Amniotic epithelial cell (primary cell): ENCODE measurements at places on chromosomes 13 and 19.

- peak; percentile 28 for DNase-seq
Measured at GRCh38 chr19:14496834-14497227, 904 bp upstream of the GIPC1 start.

DNA sequence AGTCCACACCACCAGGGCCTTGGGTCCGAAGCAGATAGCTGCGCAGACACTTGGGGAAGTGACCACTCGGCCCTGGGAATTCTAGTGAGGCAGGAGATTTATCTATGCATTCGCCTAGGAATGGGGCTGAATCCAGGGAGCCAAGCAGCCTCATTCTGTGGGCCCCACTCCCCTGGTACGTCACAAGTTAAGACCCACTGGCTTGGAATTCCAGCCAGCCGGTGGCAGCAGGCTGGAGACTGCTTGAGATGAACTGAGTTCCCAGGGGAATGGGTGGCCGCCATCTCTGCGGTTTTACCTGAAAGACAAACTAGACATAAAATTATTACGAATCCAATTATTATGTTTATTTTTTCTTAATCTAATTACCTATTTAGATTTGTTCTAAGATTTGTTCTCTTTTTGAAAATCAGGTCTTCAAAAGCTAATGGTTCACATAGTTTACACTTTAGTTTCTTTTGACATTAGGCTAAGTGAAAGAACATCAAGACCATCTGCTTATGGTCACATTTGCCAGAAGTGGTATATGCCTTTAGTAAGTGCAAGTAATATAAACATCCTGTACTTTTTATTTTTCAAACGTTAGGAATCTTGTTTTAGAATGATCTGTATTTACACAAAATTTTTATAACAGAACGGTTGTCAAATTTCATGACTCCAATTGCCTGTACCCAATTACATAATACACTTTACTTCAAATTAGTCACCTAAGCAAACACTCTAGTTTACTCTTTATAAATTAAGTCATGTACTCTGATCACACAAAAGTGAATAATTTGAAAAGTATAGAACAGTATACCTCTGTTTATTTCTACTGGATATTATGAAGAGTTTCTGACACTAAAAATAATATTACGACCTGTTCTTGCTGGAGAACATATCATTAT lies 74.4 kb downstream of the SLITRK6 start:
- no peak for DNase-seq

DNA sequence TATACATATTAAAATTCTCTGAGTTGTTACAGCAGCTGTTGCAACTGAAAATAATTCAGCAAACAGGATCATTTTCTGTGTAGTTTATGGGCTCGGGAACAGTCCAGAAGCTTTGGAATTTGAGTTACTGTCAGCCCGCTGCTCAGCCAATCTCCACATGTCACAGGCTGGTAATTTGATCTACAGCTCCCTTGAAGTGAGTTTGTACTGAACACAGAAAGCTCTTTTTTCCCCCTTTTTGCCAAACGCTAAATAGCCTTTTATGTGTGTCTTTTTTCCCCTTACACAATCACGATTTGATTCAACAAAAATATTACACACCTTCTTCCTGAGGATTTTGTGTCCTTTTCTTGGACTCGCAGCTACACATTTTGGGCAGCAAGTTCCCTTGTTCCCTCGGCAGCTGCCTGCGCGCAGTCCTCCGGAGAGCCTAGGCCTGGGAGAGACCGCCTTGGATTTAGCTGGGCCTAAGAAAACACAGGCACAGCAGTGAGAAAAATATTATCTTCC lies 371.4 kb downstream of the KCNRG start:
- peak; percentile 51 for DNase-seq

DNA sequence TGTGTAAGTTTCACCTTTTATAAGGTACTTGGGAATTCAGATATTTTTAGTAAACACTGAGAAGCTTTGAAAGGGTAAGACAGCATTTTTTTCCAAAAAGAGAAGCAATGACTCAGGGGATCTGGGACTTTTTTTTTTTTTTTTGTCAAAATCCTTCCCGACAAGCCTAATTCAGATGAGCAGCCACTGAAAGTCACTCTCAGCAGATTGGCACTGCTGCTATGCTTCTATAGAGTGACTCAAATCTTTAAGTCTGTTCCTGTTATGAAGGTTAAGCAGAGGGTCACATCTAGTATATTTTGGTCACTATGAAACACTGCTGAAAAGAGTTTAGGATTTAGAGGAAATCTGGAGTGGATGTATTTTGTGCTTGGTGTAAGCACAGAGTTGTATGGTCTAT lies 571.1 kb downstream of the MYO16 start:
- no peak for DNase-seq

GRCh38 chr13:102825921-102826706 lies 19.7 kb upstream of the ERCC5 start:
- peak; percentile 98 for DNase-seq

GRCh38 chr19:32269831-32270230 lies 75.6 kb upstream of the ZNF507 start:
- no peak for DNase-seq

GRCh38 chr19:41595258-41595889 lies 19.4 kb downstream of the CEACAM21 start:
- DNase-seq, result peak; percentile 77

GRCh38 chr13:29472332-29472961 lies 123.0 kb downstream of the SLC7A1 start:
- peak; percentile 61 for DNase-seq

- DNase-seq, result no peak
Measured at GRCh38 chr13:31843044-31843443, 103.7 kb downstream of the RXFP2 start.

DNA sequence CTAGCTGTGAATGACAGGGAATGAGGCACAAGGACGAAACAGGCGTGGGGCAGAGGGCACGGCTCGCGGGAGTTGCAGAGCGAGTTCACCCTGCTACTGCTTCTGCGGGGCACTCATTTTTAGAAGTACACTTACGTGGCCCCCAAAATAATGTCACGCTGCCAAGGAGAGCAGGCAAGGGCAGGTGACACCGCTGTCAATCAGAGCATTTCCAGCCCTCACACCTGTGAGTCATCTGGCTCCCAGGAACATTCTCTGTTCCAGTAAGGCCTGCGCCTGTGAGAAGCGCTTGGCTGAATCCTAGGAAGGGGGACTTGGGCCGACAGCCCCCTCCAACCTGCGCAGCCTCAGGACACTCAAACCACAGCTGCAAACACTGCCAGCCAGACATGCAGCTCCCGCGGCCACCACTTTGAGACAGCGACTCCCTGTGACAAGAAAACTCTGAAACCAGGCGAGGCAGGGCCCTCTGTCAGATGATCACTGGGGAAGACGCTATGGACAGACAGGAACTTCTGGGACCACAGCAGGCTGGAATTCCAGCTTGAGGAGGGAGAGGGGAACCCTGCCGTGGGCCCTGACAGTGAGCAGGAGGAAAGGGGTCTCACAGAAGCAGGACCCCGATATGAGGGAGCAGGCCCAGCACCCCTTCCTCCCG lies 12.7 kb downstream of the DOT1L start:
- no peak for DNase-seq

- DNase-seq, result peak; percentile 62
Measured at GRCh38 chr13:92843549-92843948, 383.1 kb upstream of the GPC6 start.

DNA sequence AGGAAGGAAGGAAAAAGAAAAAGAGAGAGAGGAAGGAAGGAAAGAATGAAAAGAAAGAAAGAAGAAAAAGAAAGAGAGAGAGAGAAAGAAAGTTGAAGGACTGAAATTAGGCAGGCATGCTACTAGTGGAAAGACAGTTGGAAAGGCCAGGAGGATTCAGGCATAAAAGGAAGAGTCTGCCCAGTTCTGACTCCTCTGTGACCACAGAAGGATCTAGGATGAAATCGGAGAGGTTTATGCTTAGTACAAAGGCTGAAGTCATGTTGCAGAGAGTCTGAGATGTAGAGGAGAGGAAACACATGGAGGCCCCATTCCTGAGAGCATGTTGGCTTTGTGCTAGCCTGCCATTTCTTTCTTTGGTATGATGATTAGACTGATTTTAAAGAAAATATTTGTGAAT lies 246.5 kb upstream of the ARGLU1 start:
- DNase-seq, result no peak

- DNase-seq, result peak; percentile 25
Measured at GRCh38 chr13:90968166-90968904, 379.2 kb upstream of the MIR17HG start.

DNA sequence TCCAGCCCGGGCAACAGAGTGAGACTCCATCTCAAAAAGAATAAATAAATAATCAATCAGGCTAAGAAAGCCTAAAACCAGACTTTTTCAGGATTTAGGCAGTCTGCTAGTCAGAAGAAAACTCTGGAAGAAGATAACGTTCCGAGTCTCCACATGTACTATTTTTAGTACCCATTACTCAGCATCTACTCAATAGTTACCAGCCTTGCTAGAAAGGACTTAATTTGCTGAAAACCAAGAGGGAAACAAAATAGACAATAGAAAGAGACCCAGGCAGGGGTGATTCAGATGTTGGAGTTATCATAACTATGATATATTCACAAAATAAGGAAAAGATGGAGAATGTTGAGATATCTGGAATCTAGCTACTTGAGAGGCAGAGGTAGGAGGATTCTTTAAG lies 3.6 kb upstream of the LIN7B start:
- DNase-seq, result peak; percentile 41

DNA sequence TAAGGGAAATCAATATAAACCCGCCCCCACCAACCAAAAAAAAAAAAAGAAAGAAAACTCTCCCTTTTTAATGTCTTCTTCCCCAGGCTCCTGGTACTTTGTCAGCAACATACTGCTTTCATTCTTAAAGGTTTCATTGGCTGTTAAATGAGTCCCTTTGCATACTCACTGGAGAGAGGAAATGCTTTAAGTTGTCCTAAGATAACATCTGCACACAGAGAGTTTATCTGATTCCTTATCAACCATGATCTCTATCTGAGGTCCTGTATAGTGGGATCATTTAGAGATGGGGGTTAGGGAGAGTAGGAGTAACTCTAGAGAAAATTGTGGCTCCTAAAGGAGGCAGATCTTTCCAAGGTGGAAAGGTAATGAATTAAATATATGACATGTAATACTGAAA lies 156.5 kb downstream of the OXGR1 start:
- DNase-seq, result no peak

DNA sequence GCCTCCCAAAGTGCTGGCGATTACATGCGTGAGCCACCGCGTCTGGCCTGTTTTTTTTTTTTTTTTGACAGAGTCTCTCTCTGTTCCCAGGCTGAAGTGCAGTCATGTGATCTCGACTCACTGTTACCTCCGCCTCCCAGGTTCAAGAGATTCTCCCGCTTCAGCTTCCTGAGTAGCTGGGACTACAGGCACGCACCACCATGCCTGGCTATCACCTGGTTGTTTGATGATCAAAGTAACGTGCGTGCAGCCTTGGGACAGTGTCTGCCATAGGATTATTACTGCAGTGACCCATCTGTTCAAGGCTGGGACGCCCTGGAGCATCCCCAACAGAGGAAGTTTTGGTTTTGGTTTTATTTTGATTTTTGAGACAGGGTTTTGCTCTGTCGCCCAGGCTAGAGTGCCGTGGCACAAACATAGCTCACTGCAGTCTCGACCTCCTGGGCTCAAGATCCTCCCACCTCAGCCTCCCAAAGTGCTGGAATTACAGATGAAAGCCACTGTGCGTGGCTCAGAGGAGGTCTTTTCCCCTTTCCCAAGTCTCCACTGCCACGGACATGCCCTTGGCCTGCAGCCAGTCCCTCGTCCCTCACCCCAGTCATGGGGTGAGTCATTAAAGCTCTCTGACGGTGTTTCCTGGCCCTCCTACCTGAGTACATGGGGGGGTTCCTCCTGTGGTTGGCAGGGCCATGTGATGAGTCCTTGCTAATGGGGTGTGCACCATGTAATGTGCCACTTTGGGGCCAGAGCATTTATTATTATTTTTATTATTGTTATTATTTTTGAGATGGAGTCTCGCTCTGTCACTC lies 65.6 kb downstream of the IER2 start:
- DNase-seq, result no peak

- no peak for DNase-seq
Measured at GRCh38 chr13:50099473-50099872, 84.2 kb downstream of the KCNRG start.

DNA sequence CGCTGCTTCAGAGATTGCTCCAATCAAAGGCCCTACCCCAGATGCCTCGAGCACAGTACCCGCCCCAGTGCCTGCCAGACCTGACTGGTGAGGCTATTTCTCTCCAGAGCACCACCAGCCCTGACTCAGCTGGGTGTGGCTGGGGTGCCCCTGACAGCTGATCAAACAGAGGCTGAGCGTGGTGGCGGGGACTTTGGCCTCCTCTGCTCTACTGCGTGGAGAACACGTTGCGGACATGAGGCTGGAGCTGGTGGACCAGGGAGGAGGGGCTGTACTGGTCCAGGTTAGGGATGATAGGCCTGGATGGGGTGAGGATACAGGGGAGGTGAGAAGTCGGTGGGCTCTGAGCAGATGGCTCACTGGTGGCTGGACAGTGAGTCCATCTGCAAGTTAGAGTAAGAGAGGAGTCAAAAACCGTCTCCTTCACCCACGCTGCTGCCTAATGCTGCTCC lies 3.5 kb upstream of the DOCK6 start:
- DNase-seq, result no peak

DNA sequence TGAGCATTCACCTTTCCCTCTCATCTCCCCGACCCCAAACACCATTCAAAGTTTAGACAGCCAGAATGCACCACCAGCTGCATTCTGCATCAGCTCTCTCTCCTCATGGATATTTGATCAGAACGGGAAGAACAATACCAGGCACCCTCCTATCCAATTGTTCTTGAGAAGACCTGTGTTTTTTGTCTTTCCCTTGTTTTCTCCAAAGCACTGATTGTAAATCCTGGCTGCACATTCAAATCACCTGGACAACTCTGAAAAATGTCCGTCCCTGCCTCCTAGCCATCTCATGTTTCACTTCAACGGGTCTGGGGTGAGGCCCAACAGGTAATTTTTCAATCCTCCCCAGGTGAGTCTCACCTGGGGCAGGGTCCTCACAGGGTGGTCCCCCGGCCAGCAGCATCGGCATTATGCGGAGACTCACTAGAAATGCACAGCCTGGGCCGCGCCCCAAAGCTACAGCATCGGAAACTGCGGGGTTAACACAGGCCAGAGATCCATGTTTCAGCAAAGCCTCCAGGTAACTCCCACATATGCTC lies 5.5 kb downstream of the IRS2 start:
- no peak for DNase-seq

- no peak for DNase-seq
Measured at GRCh38 chr13:61960981-61961380, 545.3 kb upstream of the PCDH20 start.

- peak; percentile 72 for DNase-seq
Measured at GRCh38 chr19:8334458-8335342, 8.4 kb downstream of the KANK3 start.

GRCh38 chr19:38209152-38209551 lies 14.9 kb downstream of the DPF1 start:
- no peak for DNase-seq

DNA sequence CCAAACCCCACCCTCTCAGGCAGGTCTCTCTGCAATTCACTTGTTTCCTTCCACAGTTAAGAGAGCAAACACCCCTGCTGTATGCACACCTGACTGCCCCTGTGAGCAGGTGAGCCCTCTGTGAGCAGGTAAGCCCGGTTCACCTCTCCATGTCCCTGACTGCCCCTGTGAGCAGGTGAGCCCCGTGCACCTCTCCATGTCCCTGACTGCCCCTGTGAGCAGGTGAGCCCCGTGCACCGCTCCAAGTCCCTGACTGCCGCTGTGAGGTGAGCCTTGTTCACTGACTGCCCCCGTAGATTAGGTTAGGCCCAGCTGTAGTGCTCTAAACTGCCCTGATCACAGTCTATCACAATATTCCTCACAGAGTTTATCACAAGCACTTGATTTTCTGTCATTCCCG lies 29.2 kb downstream of the TMTC4 start:
- DNase-seq, result no peak

GRCh38 chr19:29787281-29787680 lies 24.5 kb upstream of the CCNE1 start:
- no peak for DNase-seq

- no peak for DNase-seq
Measured at GRCh38 chr13:52995946-52996345, 32.7 kb upstream of the OLFM4 start.
